T-helper 17 cell (primary cell): ENCODE measurements at places on chromosomes 5 and 9.

- no peak for DNase-seq
Observed at GRCh38 chr9:126690431-126691051, 76.8 kb downstream of the LMX1B start.

DNA sequence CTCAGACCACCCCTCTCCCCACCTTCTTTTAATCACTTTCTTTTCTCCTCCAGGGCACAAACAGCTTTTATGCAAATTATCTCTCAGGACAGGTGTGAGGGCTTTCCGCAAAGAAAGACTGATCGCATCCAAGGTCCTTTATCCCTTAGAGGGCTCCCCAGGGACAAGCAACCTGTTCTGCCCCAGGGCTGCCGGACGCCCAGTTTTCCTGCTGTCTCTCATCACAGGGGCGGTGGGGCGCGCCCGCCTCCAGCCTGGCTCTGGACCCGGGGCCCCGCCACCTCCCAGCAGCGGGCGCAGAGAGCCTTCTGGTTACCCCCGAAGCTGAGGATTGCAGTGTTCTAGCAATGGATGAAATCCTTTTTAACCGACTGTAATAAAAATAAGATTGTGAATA is 266.1 kb downstream of the CWC27 start:
- no peak for DNase-seq

DNA sequence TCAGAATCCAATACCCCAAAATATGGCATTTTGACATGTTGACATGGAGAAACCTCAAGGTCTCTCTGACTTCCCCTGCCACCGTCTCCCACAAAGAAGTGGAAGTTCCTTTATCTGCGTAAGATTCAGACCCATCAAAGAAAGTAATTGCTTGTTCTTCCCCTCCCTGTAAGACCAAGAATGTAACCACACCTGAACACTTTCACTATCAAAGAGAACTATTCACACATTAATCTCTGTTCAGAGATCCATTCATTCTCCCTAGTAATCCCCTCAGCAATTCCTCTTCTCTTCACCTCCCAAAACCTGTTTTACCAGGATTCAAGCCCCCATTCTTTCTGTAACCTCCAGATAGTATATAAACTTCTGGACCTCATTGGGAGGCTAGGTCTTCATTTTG is 4.1 kb upstream of the SLC1A1 start:
- no peak for DNase-seq

GRCh38 chr5:60943624-60944023 is 1.2 kb downstream of the ERCC8 start:
- DNase-seq, result no peak

GRCh38 chr5:146529984-146530383 is 14.0 kb upstream of the GPR151 start:
- DNase-seq, result no peak

DNA sequence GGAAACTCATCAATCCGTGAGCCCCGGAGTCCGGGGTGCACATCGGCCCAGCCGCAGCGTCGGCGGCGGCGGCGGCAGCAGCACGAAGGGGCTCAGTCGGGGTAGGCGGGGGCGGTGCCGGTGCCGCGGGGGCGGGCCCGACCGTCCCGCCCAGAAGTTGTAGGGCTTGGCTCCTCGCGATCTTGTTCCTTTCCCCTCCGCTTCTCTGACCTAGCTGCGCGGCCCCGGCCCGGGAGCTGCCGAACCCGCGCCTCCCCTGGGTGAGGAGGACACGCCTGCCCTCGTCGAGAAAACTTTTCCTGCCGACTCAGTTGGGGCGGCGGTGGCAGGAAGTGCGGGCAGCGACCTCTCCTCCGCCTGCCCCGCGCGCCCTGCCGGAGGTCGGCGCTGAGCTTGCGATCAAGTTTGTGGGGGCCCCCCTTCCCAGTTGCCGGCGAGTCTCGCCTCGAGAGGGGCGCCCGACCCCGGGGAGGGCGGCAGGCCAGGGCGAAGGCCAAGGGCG is at the start of gene MAN2A1:
TSS of gene MAN2A1 (plus strand) at position 188 of the 502 bp plus-strand sequence. CDS start 491 bp downstream, outside the sequence.
- DNase-seq, result peak; percentile 75

DNA sequence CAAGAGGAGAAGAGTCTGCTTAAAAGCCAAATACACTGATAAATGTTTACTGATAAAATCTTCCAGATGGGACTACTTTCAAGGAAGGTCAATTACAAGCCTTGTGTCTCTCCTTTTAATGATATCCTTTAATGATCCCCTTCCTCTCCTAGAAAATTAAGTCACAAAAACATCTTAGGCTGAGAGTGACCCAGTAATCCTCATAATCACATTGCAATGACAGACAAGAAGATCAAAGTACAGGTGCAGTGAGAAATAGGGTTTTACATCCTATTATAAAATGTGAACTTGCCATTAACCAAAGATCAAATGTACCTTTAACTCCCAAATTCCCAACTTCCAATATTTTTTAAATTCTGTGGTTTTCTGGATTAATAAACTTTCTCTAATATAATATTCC is 514.8 kb downstream of the RAB3C start:
- no peak for DNase-seq

DNA sequence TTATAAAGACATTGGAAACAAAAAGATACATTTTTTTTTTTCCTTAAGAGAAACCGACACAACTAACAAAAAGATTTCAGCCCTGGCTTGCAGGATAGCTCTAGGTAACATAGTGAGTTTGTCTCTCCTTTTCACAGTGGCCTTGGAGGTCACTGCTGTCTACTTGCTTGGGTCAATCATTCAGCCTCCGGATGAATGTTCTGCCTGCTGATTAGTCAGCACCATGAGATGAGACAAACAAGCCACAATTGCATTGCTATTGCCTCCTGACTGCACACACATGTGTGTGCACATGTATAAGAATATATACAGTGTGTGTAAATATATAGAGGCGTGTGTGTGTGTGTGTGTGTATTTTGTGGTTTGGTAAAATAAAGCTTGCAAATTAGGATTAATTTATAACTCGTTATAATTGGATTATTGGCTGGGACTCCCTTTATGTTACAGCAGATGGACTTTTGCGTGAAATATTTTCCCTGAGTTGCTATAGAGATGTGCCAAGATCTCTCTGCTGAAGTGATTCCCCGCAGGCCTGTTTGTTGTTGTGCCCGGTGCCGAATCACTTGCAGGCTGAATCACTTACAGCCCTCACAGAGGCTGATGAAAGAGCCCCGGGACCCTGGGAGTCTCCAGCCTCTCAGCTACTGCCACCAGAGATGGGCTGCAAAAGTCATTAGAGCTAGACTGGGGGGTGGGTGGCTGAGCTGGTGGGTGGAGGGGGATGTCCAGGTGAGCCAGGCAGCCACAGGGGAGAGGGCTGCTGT is 161.2 kb downstream of the FGF18 start:
- no peak for DNase-seq

DNA sequence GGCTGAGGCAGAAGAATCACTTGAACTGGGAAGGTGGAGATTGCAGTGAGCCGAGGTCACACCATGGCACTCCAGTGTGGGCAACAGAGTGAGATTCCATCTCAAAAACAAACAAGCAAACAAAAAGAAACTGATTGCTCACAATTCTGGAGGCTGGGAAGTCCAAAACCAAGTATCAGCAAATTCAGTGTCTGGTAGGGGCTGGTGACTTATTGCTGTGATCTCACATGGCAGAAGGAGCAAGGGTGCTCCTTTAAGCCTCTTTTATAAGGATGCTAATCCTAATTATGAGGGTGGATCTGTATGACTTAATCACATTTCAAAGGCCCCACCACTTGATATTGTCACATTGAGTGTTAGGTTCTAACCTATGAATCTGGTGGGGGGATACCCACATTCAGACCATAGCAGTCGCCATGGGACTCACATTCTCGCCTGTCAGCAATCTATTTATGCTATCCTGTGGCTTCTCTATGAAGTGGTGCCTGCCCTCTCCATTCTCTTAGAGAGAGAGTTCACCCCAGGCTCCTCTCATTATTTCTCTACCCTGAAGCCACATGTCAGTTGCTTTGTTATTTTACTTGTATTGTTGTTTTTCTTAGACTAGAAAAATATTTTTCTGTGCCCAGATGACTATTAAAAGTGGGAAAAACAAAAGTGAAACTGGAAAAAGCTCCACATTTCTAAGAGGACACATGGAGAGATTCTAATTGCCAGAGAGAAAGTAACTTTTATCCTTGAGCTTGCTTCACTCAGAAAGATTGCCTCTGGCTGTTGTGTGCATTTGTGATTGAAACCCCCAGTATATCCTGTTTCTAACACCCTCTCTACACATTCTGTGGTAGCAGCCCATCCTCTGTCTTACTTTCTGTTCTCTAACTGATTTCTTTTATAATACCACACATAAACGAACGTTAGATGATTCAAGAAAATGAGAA is 18.8 kb upstream of the PRLR start:
- DNase-seq, result no peak

DNA sequence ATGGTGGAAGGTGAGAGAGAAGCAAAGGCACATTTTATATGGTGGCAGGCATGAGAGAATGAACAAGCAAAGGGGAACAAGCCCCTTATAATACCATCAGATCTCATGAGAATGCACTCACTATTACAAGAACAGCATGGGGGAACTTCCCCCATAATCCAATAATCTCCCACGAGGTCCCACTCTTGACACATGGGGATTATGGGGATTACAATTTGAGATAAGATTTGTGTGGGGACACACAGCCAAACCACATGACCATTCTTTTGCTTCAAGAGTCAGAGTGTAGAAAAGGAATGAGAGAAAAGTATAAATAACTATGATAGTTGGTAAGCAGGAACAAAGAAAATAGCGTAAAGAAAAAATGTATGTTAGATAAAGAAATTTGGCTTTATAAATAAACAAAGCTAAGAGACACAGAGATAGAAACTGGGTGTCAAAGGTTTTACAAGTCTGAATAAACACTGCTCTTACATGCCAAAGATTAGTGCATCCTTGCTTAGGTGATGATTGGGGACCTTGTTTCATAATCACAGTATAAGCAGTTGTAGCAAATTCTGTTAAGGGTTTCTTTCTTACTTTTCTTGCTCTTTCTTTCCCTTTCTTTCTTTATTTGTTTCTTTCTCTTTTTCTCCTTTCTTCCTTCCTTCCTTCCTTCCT is 91.9 kb upstream of the PAPPA start:
- DNase-seq, result no peak

DNA sequence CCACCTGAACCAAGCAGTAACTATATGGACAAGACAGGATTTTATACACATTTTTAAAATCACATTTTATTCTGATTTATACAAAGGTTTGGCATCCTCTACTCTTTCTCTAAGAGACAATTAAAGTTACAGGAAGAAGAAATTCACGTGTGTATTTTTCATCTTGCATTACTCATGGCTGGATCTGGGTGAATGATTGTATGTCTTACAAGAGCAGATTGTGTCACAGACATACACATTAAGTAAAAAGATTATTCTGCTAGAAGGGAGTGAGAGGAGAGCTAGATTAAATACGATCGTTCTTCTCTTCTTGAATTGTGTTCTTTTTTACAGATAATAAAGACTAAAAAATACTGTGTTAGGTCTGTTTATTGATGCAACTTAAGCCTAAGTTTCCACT is 20.8 kb upstream of the CEP120 start:
- DNase-seq, result no peak

DNA sequence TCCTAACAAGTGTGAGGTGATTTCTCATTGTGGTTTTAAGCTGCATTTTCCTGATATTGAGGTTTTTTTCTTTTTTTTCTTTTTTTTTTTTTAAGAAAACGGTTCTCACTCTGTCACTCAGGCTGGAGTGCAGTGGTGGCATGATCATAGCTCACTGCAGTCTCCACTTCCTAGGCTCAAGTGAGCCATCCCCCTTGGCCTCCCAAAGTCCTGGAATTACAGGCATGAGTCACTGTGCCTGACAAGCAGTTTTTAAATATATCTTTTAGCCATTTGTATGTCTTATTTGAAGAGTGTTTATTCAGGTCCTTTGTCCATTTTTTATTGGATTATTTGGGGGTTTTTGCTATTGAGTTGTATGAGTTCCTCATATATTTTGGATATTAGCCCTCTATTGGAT is 53.8 kb downstream of the GCNT1 start:
- no peak for DNase-seq

DNA sequence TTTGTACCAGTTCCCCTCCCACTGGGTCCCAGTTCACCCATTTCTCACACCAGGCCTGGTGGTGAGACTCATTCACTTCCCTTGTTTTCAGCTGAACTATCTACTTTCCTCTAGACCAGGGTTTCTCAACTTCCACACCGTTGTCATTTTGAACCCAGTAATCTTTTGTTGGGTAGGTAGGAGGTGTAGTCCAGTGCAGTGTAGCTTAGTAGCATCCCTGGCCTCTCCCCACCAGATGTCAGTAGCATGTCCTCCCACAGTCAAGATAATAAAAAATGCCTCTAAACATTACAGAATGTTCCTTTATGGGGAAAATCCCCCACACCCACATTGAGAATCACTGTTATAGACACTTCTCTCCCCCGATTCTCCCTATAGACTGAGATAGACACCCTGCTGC is 299.1 kb downstream of the EPB41L4A start:
- no peak for DNase-seq

DNA sequence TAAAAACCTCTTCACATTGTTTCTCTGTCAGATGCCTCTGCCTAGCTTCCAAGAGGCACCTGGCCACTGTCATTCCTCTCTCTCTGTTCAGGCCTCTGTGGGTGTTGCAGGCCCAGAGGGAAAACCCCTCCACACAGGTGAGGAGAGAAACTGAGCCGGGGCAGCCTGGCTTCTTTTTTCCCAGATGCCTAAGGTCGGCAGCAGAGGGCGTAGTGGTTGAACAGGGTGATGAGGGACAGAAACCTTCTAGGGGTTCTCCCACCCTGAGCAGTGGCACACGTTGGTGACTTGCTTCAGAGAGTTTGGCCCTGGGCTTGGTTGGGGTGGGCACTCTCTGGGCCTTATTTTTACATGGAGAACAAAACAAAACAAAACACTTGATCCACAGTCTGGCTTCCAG is 12.2 kb downstream of the IL9 start:
- no peak for DNase-seq

DNA sequence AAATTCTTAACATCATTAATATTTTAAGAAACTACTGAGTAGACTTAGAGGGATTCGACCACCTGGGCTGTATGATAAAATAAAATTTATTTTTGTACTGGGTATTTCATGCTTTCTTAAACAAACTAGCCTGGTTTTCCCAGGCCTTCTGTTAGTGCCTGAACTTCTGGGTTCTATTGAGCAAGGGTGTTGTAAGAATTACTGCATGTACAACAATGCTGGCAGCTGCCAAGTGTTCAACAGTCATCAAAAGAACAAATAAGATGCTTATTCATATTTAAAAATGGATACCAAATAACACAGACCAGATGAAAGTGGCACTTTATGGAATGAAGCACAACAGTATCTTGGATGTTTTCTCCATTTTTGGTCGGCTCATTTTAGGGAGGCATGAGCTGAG is 123.2 kb upstream of the FBXL7 start:
- no peak for DNase-seq
